ENCODE measurements at places on chromosomes 5 and 9. TPM values are rescaled to one million over a fixed set of nuclear protein-coding genes. Genes with fewer than 3 reads are reported as not detected.

- no peaks in the 10 kb centered on the region for H3K4me1 ChIP-seq
- H3K36me3 ChIP-seq, result no peaks in the 10 kb centered on the region
- no peak overlapping the region for H3K4me3 ChIP-seq
- H3K27me3 ChIP-seq, result no peaks in the 10 kb centered on the region
These were observed 28.5 kb downstream of the NSUN2 start for GRCh38 chr5:6604341-6604740.

The PCDHGA9 gene
- 1.4 TPM for polyA plus RNA-seq

The LCP2 gene
- polyA plus RNA-seq, result 2.1 TPM

DNA sequence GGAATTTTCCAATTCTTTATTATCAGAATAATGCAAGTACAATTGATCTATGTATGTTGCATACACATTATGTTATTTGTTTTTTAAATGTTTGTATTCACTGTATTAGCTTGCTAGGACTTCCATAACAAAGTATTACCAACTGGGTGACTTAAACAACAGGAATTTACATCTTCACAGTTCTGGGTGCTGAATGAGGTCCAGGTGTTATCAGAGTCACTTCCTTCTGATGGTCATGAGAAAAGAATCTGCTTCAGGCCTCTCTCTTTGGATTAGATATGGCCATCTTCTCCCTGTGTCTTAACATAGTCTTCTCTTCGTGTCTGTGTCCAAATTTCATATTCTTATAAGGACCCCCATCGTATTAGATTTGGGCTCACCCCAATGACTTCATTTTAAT lies 229.1 kb upstream of the TRPC7 start:
- H3K4me1 ChIP-seq, result no peaks in the 10 kb centered on the region
- no peak overlapping the region for H3K4me3 ChIP-seq
- H3K27ac ChIP-seq, result no peak overlapping the region
- H3K36me3 ChIP-seq, result no peaks in the 10 kb centered on the region
- H3K27me3 ChIP-seq, result no peaks in the 10 kb centered on the region

GRCh38 chr9:16197578-16198370 lies 644.9 kb downstream of the CCDC171 start:
- no peaks in the 10 kb centered on the region for H3K27me3 ChIP-seq
- H3K4me3 ChIP-seq, result no peak overlapping the region
- no peaks in the 10 kb centered on the region for H3K36me3 ChIP-seq
- peaks cover 10% of the 10 kb centered on the region for H3K4me1 ChIP-seq
- no peak for DNase-seq

DNA sequence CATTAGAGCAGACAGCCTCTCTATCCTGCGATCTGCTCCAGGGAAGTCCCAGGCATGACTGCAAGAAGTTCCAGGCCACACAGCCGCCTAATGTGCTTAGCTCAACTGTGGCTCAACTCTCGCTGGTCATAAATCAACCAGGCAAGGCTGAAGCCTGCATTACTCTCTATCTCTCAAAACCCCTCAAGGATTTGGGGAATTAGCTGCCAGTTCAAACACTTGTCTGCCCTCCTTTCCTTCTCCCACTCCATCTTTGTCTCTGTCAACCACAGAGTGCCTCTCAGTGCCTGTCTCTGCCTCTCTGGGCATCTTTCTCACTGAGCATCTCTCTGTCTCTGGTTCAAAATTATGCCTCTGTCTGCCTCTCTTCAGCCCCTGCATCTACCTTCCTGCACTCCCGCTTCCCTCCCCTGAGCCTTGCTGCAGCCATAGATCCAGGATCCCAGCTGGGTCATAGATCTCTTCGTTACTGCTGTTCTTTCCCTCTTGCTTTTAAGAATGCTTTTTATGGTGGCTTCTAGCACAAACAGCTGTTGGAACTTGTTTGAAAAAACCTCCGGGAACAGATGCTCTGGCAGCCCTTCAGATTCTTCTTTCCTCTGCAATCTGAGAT lies 27.9 kb upstream of the GALNT10 start:
- H3K27ac ChIP-seq, result no peak overlapping the region
- H3K36me3 ChIP-seq, result no peaks in the 10 kb centered on the region
- H3K27me3 ChIP-seq, result no peaks in the 10 kb centered on the region
- H3K4me3 ChIP-seq, result no peak overlapping the region

The PCDHA5 gene
- polyA plus RNA-seq, result 0.08 TPM

The PSD2 gene
- not detected for polyA plus RNA-seq

- H3K4me1 ChIP-seq, result no peaks in the 10 kb centered on the region
- peak overlapping the region; percentile 28 for H3K27ac ChIP-seq
- H3K36me3 ChIP-seq, result peaks cover 6% of the 10 kb centered on the region
- H3K27me3 ChIP-seq, result no peaks in the 10 kb centered on the region
- DNase-seq, result peak; percentile 66
These were observed 39.0 kb downstream of the SMARCA2 start for GRCh38 chr9:2053883-2054845.

GRCh38 chr9:93458712-93459111 lies 5.3 kb upstream of the FAM120AOS start:
- DNase-seq, result no peak
- peaks cover 6% of the 10 kb centered on the region for H3K4me1 ChIP-seq
- no peak overlapping the region for H3K27ac ChIP-seq
- H3K27me3 ChIP-seq, result no peaks in the 10 kb centered on the region
- no peak overlapping the region for H3K4me3 ChIP-seq
- no peaks in the 10 kb centered on the region for H3K36me3 ChIP-seq

GRCh38 chr5:134511796-134512660 lies 13.4 kb upstream of the JADE2 start:
- no peaks in the 10 kb centered on the region for H3K4me1 ChIP-seq
- peak; percentile 80 for DNase-seq
- H3K4me3 ChIP-seq, result no peak overlapping the region
- no peaks in the 10 kb centered on the region for H3K36me3 ChIP-seq
- no peak overlapping the region for H3K27ac ChIP-seq
